GM18507 (cell line): ENCODE measurements at places on chromosomes 12 and 14.

GRCh38 chr14:103313704-103314103, 20.3 kb upstream of the EIF5 start:
- DNase-seq: no peak

DNA sequence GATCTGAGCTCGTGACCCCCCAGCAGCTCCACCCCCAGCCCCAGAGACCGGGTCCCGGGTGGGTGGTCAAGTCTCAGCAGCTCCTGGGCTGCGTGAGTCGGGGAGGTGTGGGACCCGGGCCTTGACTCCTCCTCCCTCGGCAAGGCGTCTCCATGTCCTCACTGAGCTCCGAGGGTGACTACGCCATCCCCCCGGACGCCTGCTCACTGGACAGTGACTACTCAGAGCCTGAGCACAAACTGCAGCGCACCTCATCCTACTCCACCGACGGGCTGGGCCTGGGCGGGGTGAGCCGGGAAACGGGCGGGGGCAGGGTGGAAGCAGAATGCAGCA, 28.1 kb downstream of the PIGH start:
- DNase-seq: no peak

DNA sequence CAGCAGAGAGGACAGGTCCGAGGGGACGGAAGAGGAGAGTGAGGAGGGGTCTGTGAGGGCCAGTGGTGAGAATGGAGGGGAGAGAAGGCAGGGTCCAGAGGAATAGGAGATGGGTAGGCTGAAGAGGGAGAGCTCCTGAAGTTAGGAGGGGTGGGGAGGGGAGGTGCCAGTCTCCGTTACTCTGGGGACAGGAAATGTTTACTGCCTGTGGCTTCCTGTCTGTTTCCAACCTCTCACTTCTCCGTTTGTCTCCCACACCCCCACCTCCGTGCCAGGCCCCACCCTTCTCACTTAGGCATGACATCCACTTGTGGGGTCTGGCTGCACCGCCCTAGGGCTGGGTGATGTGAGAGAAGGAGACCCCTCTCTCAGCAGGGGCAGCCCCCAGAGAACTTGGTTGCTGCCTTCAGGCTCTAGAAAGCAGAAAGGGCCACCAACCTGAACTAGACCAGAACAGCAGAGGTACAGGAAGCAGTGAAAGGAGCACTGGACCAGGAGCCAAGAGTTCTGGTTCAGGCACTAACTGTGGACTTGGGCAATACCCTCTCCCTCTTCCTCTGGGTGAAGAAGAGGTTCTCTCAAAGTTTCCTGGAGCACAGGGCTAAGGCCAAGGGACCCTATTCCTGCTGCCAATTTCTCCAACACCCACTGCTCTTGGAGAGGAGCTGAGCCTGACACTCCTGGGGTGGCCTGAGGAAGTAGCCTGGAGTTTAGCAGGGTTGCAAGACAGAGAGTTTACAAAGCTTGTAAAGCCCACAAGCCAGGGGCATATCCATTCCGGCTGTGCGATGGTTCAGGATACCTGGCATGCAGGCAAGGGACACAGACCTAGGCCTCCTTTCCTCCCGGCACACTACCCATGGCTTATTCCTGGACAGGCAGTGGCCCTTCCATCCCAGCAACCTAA, 5.5 kb downstream of the ITGA5 start:
- no peak for DNase-seq

DNA sequence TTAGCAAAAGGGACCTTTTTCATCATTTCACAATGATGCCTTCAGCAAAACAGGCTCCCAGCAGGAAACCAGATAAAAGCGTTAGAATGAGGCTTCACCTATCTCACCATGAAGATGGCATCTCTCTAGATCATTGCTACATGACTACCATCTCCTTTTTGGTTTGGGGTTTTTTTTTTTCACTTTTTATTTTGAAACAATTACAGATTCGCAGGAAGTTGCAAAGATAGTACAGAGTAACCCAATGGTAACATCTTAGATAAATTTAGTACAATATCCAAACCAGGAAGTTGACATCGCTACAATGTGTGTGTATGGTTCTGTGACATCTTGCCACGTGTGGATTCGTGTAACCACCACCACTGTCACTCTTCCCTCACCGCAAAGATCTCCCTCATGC, 22.3 kb upstream of the PWP1 start:
- DNase-seq: no peak

DNA sequence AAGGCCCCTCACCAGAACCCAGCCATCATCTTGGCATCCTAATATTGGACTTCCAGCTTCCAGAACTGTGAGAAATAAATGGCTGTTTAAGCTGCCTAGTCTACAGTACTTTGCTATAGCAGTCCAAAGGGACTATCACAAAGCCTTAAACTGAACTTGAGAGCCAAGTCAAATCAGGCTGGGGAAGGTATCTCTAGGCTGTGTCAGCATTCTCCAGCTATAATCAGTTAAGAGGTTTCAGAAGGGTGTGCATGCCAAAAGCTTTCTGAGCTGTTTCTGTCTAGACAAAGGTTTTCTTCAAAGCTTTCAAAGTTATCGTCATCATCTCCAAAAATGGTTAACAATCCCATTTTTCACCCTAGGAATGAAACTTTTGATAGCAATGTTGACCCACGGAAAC, 7.6 kb downstream of the ASCL4 start:
- DNase-seq: no peak

GRCh38 chr14:99447739-99448138, 32.9 kb downstream of the SETD3 start:
- DNase-seq: no peak

DNA sequence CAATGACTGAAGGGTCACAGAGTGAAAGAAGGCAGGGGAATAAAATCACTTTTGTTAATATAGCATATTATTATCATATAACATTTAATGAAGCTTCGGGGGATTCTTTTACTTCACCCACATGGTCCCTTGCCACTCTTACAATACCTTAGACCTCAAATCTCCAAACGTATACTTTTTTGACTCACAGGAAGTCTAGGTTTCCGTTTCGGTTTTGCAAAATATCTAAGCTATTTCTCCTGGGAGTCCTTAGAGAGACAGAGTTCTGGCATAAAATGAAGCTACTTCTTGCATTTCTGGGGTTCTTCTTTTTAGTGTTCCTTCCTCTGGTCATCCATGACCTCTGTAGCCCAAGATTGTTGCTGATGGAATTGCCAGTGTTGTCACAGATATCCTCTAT, 590.5 kb upstream of the ATP2B1 start:
- peak; percentile 2 for DNase-seq

- no peak for DNase-seq
Measured at GRCh38 chr12:45208604-45209487, 7.0 kb upstream of the ANO6 start.

GRCh38 chr12:91763654-91764370, 381.8 kb downstream of the BTG1 start:
- no peak for DNase-seq

DNA sequence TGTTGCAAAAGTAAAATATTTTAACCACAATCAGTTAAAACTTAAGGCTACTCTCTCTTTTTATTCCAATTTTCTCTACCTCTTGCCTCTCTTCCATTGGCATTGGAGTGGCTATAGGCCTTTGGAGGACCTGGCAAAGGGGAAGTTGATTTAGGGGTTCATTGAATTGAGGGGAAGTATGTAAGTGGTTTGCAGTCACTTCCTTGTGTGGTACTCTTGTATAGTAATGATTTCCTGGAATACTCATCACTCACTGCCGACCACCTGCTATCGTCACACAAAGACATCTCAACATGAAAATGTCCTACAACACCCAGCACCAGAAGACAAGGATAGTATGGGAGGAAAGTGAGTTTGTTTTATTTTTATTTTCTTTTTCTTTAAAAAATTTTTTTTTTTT, 45.7 kb upstream of the CPM start:
- DNase-seq: no peak

DNA sequence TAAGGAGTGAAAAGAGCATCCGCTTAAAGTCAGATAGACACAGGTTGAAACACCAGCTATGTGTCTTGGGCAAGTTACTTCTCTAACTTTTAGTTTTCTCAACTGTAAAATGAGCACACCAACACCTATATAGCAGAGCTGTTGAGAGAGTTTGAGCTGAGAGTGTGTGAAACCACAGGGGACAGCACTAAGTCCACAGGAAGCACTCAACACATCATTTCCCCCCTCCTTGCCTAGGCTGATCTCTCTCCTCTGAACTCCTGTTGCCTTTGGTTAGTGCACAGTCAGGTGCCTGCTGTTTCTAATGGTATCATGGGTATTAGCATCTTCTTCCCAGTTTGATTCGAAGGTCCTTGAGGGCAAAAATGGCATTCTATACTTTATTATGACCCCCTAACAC, 176.7 kb downstream of the DPF3 start:
- no peak for DNase-seq

DNA sequence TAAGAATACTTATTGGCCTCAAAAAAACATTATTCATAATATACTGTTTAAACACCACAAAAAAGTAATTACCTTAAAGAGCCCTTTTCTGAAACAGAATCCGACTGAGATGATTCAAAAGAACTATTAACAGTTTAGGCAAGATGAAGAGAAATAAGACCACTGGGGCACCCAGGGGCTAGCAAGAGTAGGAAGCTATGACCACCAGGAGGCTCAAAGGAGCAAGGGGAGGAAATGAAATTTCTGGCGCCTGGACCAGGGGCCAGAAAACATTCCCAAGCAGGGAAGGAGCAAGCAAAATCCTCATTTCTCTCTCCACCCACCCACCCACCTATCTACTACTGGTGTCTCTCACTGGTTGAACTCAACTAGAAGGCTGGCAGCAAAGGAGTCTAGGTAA, 6.3 kb upstream of the DCAF4 start:
- no peak for DNase-seq

DNA sequence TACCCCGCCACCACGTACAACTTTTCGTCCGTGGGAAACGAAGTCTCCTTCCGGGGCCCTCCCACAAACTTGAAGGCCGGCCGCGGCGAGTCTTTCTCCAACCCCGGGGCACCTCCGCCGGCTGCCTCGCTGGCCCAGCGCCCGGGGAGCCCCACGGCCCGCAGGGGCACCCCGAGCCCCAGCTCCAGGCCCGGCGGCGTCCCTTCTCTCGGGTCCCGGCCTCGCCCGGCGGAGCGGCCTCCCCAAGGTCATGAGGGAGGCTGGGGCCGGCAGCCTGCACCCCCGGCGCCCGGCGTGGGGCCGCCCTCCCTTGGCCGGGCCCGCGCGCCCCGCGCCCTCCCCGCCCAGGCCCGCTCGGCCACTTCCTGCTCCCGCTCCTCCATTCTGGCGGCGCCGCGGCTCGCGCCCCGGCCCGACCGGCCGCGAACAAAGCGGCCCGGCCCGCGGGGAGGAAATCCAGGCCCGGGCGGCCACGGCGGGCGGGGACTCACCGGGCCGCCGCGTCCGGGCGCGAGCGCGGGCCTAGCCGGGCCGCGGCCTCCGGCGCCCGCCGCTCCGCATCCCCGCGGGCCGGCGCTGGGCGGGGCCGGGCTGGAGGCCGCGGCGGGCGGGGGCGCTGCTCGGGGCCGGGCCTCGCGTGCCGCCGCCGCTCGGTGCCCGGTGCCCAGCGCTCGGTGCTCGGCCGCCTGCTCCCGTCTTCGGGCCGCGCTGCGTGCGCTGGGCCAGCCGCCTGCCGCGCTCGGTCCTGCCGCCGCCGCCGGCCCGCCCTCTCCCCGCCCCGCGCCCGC, at the start of gene AKT1:
TSS of gene AKT1 (minus strand) at position 756 of the 788 bp plus-strand sequence. CDS start 3,105 bp downstream, outside the sequence.
- DNase-seq: no peak

DNA sequence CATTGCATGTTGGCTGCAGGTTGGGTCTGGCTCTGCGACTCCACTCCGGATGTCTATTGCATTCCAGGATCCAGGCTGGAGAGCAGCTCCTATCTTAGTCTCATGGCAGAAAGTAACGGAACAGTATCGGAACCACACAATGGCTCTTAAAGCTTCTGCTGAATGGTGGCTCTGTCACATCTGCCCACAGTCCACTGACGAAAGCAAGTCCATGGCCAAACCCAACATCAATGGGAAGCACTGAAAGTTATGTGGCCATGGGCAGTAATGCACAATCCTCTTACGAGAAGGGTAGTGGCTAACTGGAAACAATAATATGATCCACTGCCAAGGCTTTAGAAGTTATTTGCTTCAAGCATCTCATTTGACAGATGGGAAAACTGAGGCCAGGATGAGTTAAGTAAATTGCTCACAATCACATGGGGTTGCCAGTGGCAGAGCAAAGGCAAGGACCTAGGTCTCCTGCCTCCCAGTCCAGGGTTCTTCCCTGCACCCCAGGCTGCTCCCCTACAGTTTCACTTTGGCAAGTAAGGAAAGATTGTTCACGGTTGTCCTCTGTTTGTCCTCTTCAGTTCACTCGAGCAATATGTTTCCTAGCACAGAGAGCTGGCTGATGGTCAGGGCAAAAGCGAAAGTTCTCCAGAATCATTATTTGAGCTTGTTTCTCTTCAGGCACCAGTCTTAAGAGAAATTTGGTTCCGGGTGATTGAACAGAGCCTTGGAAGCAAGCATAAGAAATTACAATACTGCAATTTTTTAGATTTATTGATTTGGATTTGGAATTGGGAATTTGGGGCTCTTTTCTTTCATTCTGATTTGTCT, 54.2 kb downstream of the CKAP4 start:
- DNase-seq: no peak
